Activated CD8-positive, alpha-beta T cell treated with anti-CD3 and anti-CD28 coated beads for 36 hours (primary cell): ENCODE measurements at places on chromosomes 7 and 10.
A peak's percentile ranks its signal among the peaks of the same experiment; 100 is the strongest.

DNA sequence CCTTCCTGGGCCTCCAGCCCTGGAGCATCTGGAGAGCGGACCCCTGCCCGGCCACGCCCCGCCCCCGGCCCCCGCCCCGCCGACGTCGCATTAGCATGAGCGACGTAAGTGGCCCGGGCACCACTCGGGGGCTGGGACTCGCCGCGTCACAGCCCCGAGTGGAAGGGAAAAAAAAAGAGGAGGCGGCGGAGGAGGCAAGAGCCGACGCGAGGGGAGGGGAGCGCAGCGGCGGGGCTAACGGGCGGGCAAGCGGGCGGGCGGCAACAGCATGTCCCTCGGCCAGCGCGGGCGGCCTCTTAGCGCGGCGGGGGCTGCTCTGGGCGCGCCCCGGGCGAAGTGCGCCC, at the start of gene SLC18A3:
Gene SLC18A3, plus strand, starts transcription at position 197 of the 344 bp plus-strand sequence. CDS start 431 bp downstream, outside the sequence.
- DNase-seq = no peak

GRCh38 chr7:141630621-141631020, 71.3 kb downstream of the DENND11 start:
- DNase-seq = no peak

DNA sequence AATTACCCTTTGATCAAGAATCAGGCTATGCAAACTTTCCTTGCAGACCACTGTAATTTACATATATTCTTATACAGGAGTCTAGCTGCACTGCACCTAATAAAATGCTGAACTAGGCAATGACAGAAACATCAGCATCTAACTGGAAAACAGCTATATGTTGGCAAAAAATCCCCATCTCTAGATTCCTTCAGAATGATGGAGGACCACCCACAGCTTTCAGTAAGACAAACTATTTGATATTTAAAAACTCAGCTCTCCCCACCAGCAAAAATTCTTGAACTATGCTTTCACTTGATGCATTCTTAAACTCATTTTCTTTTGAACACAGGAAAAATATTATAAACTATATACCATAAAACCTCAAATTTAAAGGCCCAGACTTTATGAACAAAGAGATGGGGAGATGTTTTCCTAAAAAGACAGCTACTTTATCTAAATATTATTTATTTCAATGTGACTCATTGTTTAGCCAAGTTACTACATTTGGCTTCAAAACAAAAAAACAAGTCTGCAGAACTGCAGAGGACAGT, 77.4 kb downstream of the SEMA3C start:
- no peak for DNase-seq

- DNase-seq = no peak
Observed at GRCh38 chr10:126955396-126955795, 50.2 kb downstream of the DOCK1 start.

GRCh38 chr10:62911210-62911963, 95.2 kb upstream of the EGR2 start:
- no peak for DNase-seq

- DNase-seq = no peak
Observed at GRCh38 chr7:18290223-18290622, 205.3 kb upstream of the HDAC9 start.

- peak; percentile 46 for DNase-seq
Observed at GRCh38 chr7:35593899-35594298, 101.0 kb downstream of the HERPUD2 start.

- no peak for DNase-seq
Observed at GRCh38 chr7:55100544-55101327, 81.9 kb downstream of the EGFR start.

DNA sequence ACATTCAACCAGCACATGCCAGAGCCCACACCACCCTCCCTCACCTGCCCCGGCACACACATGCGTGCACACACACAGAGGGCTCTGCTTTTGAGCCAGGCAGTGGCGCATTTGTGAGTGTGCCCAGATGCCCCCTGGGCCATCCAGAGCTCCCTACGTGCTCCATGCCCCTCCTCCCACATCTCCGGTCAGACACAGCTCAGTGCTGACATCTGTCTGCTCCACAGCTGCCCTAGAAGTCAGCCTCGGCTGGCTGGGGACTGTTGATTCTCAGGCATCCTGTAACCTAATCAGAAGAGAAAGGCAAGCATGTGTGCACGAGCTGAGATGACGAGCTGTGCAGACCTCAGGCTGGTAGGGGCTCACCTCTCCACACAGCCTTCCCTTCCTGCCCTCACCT, 135.1 kb downstream of the ZMIZ1 start:
- no peak for DNase-seq

- peak; percentile 28 for DNase-seq
Observed at GRCh38 chr7:24715661-24716479, 41.4 kb downstream of the GSDME start.

- DNase-seq = no peak
Observed at GRCh38 chr10:117545141-117546019, 2.8 kb downstream of the EMX2 start.

GRCh38 chr10:94632954-94633353, 50.6 kb upstream of the CYP2C18 start:
- DNase-seq = no peak

DNA sequence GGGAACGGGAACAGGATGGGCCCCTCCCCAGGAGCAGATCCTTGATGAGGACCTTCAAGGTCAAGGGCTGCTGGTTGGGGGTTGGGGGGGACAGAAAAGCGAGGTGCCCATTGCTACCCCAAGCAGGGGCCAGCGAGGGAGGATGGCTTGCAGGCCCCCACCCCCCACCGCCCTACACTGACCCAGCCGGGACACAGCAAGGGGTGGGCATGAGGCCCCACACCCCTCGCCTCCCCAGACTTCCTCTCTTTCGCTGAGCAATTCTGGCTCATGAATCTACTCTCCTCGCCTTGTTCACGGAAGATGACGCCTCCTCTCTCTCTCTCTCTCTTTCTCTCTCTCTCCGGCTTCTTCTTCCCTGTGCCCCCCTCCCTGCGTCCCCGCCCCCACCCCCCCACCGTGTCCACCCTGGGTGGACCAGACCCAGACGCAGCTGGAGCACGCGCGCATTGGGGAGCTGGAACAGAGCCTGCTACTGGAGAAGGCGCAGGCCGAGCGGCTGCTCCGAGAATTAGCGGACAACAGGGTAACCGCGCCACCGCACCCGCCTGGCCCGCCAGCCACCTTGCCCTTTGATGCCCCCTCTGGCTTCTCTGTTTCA, 81.1 kb upstream of the GTF2IRD1 start:
- DNase-seq = no peak

GRCh38 chr7:3239291-3239691, 61.8 kb upstream of the SDK1 start:
- DNase-seq = no peak

DNA sequence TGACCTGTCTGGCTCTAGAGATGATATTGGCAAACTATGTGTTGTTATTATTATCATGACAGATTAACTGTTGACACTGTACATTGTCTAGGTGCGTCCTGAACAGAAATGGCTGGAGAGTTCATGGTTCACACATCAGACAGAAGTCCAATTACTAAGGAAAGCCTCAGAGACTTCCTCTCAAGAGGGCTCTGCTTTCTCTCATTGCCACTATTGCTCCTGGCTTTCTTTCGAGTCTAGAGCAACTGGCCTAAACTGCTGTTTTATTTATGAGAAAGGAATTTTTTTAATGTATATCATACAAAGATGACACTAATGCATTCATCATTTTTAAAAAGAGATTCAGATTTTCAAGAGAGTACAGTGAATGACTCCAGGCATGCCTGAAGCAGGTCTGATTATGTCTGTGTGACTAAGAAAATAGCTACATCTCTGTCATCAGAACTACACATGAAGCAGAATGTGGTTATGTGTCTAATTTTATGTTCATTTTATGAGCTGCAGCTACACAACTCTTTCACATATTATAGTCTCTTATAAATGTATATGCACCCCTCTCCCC, 30.4 kb downstream of the NRCAM start:
- DNase-seq = no peak

DNA sequence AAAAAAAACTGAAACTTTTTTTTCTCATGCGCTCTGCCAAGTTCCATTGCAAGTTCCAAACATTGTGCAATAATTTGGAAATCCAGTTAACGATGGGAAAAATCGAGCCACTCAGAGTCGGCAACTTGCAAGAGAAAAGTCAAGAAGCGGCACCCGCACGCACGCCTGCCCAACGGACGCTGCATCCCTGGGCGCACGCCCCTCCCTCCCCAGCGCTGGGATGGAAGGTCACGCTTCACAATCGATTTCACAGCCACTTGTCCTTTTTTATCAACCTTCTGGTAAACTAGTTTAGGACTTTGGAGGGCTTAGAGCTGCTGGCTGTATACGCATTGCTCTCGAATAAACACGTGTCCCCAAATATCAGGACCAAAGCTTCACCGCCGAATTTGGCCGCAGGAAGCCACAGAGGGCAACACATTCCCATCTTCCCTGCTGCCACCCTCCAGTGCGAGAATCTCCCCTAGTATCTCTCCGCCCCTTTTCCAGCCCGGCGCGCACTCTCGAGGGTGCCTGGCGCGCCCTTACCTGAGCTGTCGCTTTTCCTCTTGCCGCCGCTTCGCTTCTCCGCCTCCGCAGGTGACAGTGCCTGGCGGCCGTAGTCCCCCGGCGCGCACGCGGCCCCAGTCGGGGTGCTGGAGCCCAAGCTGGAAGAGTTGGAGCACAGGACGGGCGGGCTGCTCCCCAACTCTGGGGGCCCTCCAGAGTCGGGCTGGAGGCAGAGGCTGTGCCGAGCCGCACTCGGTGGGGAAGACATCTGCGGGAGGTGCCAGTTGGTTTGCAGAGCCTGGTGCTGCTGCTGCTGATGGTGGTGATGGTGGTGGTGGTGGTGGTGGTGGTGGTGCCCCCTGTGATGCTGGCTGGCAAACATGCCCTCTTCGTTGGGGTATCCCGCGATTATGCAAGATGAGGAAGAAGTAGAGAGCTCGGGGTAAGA, 857 bp downstream of the MEOX2 start:
- no peak for DNase-seq

GRCh38 chr10:118754229-118754555, 578 bp downstream of the CACUL1 start:
- peak; percentile 60 for DNase-seq

DNA sequence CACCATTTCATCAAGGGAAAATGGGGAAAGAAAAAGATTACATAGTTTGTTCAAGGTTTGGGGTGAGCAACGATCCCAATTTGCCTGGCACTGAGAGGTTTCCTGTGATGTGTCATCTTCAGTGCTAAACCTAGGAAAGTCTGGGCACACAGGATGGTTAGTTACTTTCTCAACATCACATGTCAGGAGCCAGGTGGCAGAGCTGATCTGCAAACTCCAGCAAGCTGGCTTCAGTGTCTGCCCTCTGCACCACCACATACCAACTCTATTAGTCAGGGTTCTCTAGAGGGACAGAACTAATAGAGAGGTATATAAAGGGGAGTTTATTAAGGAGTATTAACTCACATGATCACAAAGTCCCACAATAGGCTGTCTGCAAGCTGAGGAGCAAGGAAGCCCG, 11.3 kb downstream of the ADAM12 start:
- DNase-seq = no peak

DNA sequence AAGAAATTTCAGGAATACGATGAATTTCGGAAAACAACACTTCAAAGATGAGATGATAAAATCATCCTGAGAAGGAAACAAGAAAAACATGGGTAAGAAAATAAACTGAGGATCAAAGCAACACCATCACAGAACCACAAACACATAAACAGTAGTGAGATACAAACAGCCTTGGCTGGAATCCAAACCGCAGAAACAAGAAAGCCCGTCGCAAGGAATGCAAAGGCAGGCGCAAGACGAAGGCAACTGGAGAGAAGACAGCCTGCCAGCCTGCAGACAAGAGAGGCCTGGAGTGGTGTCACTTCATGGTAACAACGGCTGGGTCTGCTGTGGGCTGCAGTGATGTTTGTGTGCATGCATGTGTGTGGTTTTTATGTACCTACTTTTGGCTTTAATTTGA, 61.8 kb upstream of the DRGX start:
- no peak for DNase-seq

DNA sequence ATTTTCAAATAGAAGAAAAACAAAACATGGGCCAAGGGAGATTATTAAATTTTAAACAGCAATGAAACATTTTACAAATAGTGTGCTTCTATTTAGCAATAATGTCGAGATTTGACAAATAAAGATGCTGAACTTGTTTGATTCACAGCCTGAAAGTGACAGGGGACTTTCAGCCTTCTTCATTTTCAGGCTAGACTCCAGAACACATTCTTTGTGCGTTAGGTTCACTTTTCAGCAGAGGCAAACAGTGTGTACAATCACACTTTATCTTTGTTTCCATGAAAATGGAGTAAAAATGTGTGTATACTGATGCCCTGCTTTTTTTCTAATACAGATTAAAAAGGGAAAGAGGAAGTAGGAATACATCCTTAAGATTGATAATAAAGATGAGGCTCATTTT, 35.6 kb downstream of the FAM171A1 start:
- no peak for DNase-seq

DNA sequence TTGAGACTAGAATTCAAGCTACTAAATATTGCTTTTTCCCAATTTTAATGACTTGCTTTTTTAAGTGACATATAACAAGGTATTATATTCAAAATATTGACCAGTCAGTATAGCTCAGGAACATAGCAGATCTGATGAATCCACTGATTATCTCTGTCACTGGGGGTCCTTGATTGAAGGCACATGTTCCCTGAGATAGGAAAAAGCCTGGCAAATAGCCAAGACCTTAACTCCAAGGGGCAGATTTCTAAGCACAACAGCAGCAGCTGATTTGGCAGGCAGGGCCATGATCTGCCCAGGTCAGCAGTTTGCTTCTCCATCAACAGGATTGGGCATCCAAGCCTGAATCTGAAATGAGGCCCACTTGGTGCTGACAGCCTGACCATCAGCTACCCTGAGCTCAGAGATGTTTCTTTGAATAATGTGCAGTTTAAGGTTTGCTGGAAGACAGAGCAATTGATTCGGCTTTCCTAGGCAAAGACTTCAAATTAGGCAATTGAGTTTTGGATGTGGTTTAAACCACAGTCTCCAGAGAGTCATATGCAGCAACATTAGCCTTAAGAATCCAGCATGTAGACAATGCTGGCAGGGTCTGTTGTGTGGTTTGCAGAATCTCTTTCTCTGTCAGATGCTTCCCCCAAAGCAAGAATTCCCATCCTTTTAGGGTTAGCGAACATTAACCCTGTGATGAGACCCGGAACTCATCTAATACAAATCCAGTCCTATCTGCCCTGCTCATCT, 352.6 kb downstream of the ADRA2A start:
- no peak for DNase-seq

- no peak for DNase-seq
Observed at GRCh38 chr10:3774018-3774813, 10.8 kb downstream of the KLF6 start.

GRCh38 chr7:158328376-158329013, 259.1 kb downstream of the PTPRN2 start:
- no peak for DNase-seq

DNA sequence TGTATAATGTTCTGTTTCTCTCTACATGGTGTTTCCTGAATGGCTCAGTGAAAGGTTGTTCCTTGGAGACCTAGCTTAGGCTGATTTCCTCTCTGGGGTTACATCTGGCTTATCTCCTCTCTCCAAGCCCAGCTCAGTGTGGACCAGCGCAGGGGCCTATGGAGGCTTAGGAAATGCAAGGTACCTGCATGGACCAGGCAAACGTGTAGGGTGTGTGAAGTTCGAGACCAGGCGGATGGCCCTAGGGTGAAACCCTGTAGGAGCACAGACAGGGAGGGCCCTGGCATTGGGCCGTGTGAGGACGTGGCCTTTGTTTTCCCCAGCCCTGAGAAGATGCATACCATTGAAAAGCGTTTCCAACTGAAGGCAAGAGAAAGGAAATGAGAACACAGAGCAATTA, 59.0 kb downstream of the DOCK1 start:
- DNase-seq = no peak

- no peak for DNase-seq
Observed at GRCh38 chr7:35735396-35735795, 40.5 kb upstream of the HERPUD2 start.
